Cortex of kidney (tissue), 1 donor: ENCODE measurements at places on chromosomes 2 and 18.

DNA sequence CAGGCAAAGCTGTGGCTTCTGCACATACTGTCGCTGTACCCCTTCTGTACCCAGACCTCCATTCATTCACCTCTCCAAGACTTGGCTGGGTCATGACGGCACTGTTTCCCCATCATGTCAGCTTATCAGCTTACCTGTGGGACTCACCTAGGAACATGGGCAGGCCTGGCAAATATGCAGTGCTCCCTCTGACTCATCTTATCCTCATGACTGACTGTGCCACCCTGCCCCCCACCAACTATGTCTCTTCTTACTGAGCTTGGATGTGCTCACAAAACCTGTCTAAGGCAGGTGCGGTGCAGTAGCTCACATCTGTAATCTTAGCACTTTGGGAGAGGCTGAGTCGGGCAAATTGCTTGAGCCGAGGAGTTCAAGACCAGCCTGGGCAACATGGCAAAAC is 152.4 kb downstream of the MGAT5 start:
- DNase-seq: no peak

DNA sequence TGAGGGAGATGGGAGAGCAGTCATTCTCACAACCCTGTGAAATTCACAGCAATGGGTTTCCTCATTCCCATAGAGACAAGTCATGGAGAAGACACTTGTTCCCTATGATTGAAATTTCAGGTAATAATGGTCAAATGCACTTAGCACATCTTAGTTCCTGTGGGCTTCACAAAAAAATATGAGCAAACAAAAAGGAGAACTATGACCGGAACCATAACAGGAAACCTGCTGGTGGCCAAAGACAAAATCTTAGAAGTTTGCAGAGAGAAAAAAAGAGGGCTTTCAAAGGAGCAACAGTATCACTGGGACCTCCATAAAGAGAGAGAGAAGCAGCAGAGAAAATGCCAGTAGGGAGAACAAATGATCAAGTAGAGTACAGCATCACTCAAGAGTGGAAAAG is 138.9 kb upstream of the APCDD1 start:
- DNase-seq: no peak

DNA sequence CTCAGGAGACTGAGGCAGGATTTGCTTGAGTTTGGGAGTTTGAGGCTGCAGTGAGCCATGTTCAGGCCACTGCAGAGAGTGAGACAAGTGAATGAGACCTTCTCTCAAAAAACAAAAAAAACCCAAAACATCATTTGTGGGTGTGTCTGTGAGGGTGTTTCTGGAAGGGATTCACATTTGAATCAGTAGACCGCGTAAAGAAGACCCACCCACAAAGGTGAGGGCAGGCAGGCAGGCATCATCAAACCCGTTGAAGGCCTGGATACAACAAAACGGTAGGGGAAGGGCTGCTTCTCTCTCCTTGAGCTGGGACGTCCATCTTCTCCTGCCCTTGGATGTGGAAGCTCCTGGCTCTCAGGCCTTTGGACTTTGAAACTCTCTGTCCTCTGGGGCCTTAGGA is 25.4 kb downstream of the CDKL4 start:
- DNase-seq: no peak

DNA sequence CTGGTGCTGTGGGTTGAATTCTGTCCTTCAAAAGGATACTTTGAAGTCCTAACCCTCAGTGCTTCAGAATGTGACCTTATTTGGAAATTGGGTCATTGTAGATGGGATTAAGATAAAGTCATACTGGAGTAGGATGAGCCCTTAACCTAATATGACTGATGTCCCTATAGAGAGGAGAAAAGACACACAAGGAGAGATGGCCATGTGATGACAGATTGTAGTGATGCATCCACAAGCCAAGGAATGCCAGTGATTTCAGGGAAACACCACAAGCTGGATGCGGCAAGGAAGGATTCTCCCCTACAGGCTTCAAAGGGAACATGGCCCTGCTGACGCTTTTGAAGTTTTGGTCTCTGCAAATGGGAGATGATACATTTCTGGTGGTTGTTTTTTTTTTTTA is 24.7 kb upstream of the CCBE1 start:
- DNase-seq: no peak

DNA sequence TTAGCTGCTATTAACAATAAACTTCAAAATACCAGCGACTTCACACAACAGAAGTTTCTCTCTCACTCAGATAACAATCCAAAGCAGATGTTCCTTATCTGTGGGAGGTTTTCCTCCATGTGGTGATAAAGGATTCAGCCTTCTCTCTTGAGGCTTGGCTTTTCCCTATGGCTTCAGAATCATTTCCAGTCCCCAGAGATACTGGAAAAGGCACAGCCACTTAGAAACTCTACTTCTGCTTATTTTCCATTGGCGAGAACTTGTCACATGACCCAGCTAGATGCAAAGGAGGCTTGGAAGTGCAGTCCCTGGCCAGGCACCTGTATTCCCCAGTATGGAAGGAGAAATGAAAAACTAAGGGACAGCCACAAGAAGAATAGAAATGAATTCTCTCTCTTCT is 344.8 kb downstream of the MTX2 start:
- DNase-seq: no peak

DNA sequence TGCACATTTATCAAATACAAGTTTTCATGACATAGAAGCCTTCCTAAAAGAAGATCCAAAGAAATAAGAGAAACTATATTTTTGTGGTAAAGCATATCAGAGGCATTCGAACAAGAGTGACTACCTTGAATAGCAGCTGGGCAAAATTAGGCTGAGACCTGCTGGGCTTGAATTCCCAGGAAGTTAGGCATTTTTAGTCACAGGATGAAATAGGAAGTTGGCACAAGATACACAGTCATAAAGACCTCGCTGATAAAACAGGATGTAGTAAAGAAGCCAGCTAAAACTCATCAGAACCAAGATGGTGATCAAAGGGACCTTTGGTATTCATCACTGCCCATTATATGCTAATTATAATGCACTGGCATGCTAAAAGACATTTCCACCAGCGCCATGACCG is 1302.3 kb upstream of the NRXN1 start:
- no peak for DNase-seq

DNA sequence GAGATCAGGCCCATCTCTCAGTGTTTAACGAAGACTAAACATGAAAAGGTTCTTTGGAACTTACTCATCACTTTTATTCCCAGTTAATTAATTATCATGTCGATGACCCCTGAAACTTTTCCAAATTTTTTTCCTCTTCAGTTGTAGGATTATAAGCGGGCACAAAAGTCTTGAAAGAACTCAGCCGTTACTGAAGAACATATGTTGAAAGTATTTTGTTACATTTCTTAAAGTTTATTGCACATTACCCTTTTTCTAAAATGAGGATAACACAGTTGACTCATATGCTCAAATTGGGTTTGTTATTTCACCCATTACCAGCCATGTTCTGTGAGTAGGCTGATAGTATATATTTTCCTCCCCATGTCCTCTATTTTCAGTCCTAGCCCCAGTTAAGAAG is 75.9 kb upstream of the COL3A1 start:
- DNase-seq: no peak

DNA sequence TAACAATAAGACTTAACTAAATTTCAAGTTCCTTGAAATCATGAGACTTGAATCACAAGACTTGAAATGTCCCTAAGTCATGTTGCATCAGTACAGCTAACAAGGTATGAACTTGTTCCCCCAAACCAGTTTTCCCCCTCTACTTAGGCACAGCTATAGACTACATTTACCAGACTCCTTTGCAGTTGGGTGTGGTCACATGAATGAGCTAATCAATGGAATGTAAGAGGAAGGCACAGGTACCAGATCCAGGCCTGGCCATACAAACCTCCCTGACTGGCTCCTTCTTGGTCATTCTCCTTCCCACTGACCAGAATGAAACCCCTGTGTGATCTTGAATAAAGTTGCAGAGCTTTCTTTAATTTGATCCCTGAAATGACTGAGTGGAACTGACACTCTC is 77.8 kb downstream of the DNER start:
- no peak for DNase-seq

DNA sequence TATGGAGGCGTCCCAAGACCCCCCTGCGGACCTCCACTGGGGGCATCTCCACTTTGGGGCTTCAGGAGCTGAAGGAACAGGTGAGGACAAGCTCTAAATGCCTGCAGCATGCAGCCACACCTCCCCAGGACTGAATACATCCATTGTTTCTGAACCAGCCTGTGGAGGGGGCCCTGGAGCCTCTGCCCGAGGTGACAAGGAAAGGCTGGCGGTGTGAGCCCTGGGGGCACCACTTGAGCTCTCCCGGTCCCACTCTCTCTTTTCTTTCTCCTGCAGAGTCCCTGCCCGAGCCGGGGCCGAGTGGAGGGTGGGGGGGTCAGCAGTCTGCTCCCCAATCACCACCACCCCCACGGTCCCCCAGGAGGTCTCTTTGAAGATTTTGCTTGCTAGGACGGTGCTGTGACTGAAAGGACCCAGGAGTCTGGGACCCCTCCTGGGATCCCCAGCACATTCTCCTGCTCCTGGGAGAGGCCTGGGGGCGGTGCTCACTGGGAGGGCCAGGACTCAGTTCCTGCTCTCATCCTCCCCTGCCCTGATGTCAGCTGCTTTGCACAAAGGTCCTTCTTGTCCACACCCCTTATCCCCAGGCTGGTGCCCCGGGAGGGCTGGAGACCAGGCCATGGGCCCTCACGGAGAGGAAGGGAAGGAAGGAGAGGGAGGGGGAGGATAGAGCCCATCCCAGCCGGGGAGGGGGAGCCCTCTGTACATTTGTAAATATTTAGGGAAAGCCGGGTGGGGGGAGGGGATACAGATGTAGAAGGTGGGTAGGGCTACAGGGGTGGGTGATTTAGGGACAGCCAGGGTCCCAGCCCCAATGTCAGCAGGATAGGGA is 5.7 kb downstream of the CHPF start:
- no peak for DNase-seq

DNA sequence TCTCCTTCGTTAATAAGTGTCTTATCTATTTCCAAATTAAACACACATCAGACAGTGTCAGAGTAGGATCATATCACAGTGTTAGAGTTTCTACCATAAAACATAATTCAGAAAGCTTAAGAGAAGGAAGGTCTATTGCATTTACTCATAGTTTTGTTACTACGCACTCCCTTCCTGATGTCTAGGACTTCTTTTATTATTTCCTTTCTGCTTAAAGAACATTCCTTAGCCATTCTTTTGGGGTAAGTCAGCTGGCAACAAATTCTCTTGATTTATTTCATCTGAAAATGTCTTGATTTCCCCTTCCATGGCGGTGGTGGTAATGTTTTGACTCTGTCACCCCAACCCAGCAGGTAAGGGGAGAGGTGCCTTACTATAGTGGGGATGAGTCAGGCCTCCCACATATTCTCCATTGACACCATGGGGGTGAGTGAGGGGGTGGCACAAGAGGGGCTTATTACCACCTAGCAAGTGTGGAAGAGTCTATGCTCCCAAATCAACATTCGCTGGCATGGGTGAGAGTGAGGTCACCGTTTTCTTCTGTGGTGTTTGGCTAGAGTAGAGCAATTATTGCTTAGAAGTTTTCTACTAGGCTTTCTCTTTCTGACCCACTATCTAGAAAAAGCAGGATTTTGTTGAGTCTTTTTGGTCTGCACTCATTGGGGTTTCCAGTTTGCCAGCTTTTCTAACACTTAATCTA is 29.9 kb downstream of the ABCB11 start:
- no peak for DNase-seq

GRCh38 chr2:240963065-240963867 is 35.2 kb upstream of the SNED1 start:
- DNase-seq: no peak

DNA sequence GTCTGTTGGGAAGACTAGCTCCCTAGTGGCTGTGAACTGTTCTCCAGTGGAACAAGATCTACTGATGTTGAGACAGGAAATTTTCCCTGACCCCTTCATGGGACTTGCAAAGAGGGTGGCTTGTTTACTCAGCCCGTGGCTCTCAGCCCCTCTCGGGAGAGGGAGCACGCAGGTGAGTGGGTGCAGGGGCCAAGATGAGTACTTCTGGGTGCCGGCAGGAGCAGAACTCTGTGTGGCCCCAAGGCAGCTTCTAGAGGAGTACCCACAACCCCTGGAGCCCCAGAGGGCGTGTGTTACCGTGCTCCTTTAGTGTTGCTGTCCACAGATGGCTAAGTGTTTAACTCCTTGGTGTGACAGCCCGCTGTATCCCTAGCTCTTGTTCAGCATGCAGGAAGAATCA is 68.2 kb upstream of the CNGA3 start:
- DNase-seq: no peak

- DNase-seq: no peak
Measured at GRCh38 chr2:15901095-15901807, 39.1 kb upstream of the MYCN start.

DNA sequence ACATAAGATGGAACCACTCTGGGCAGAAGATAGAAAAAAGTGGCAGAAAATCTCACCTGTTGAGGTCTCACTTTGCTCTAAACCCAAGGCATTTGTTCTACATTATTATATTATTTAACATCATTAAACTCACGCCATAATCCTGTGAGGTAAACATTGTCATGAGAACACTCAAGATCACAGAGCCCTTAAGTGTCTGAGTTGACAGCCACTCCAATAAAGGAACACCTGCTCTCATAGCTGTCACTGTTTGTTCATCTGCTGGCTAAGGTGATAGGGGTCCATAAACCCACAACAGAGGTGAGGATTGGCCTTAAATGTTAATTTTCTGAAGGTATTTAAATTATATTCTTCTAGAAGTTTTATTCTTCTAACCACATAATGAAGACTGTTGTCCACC is 439.7 kb downstream of the RIT2 start:
- no peak for DNase-seq

DNA sequence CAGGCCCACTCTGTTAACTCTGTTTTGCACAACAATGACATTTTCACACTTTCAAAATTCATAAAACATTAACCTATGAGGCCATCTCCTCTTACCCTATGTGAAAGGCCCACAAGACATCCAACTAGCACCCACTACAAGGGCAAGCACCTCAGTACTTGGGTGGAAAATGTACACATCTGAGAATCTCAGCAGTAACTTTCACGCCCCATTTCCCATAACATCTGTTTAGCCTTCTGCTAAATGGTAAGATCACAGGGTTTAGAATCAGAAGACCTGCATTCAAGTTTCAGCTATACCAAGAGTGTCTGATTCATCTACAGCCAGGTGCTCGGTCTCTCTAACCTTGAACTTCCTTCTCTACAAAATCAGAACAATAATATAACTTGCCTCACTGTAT is 89.2 kb downstream of the SP100 start:
- DNase-seq: no peak

DNA sequence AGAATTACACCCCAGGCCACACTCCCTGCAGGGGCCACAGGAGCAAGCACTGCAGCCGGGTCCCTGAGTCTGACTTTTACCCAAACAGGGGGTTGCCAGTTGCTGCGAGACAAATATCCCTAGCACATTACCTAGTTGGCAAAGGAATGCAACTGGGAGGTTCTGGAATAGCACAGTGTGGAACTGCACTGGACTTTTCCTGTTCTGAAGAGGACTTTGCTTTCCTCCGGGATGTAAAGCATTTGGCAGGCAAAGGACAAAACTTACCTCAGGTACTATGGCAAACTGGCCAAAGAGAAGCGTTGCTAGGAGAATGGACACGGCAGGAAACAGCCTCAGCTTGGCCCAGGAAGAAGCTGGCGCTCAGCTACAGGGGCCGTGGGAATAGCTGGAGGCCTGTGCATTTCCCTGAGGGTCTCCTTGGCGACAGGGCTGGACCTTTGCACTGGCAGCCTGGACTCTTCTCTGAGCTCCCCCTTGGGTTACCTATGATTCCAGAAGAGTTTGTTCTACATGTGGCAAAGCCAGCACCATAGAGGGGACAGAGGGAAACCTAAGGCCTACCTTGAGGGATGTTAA is 45.0 kb downstream of the BCL11A start:
- DNase-seq: no peak
